Psoas muscle (tissue), 8 donors: ENCODE measurements at places on chromosomes 12 and 14. TPM values are rescaled to one million over a fixed set of nuclear protein-coding genes. Genes with fewer than 3 reads are reported as not detected.

GRCh38 chr14:88195676-88196075 is 127.4 kb downstream of the KCNK10 start:
- H3K4me3 ChIP-seq, result no peak overlapping the region
- no peak for DNase-seq
- H3K4me1 ChIP-seq, result no peaks in the 10 kb centered on the region
- H3K27ac ChIP-seq, result no peak overlapping the region

- H3K4me3 ChIP-seq, result no peak overlapping the region
- H3K36me3 ChIP-seq, result peaks cover 12% of the 10 kb centered on the region
- no peak overlapping the region for H3K27ac ChIP-seq
- no peak for DNase-seq
- H3K4me1 ChIP-seq, result peaks cover 19% of the 10 kb centered on the region
These were observed 86.0 kb downstream of the SETD3 start for GRCh38 chr14:99394602-99395156.

GRCh38 chr12:122937622-122938091 is 28.6 kb downstream of the ABCB9 start:
- no peaks in the 10 kb centered on the region for H3K27me3 ChIP-seq
- peaks cover 13% of the 10 kb centered on the region for H3K4me1 ChIP-seq
- H3K4me3 ChIP-seq, result no peak overlapping the region
- peak overlapping the region; percentile 68 for H3K27ac ChIP-seq
- no peak for DNase-seq

- H3K27ac ChIP-seq, result no peak overlapping the region
- H3K4me1 ChIP-seq, result no peaks in the 10 kb centered on the region
- DNase-seq, result no peak
- H3K36me3 ChIP-seq, result peaks cover 5% of the 10 kb centered on the region
These were observed 42.6 kb downstream of the GPATCH2L start for GRCh38 chr14:76194327-76194726.

- H3K36me3 ChIP-seq, result no peaks in the 10 kb centered on the region
- no peak overlapping the region for H3K27ac ChIP-seq
- no peak for DNase-seq
These were observed 192.6 kb upstream of the BCL2L14 start for GRCh38 chr12:11877869-11878780.

GRCh38 chr12:122403115-122403770 is 19.2 kb downstream of the CLIP1 start:
- no peak for DNase-seq
- peaks cover 74% of the 10 kb centered on the region for H3K4me1 ChIP-seq
- H3K36me3 ChIP-seq, result no peaks in the 10 kb centered on the region
- no peaks in the 10 kb centered on the region for H3K27me3 ChIP-seq
- H3K4me3 ChIP-seq, result no peak overlapping the region
- peak overlapping the region; percentile 94 for H3K27ac ChIP-seq

DNA sequence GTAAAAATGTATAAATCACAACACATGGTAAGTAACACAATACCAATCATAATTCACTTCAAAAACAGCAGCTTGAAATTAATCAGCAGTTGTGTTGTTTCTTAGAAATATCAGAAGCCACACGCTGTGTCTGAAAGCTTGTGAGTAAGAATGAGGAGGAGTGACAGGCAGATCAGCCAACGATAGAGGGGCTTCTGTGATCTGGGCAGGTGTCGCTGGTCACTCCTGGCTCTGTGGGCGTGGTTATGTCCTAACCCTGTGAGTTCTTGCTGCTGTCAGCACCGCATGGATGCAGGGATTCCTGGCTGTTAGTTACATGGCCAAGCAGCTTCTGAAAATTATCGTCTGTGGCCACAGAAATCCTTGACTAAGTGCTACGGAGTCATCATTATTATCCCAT is 123.4 kb downstream of the SLC25A47 start:
- H3K27me3 ChIP-seq, result no peaks in the 10 kb centered on the region
- no peaks in the 10 kb centered on the region for H3K36me3 ChIP-seq
- H3K4me3 ChIP-seq, result no peak overlapping the region
- H3K4me1 ChIP-seq, result no peaks in the 10 kb centered on the region

DNA sequence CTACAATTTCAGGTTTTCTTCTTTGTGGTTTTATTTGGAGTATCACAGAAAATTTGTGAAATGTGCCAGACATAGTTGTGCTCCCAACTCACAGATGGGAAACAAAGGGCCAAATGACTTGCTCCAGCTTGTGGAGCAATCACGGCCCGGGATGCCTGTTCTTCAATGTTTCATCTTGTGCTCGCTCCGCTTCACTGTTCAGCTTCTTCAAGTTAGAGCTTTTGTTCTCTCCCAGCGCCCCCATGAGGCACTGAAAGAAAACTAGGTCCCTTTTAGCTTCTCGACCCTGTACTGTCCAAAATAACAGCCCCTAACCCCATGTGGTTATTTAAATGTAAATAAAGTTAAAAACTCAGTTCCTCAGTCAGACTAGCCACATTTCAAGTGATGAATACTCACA is 187.9 kb upstream of the STXBP6 start:
- no peak overlapping the region for H3K27ac ChIP-seq
- no peaks in the 10 kb centered on the region for H3K36me3 ChIP-seq
- no peaks in the 10 kb centered on the region for H3K27me3 ChIP-seq
- no peak overlapping the region for H3K4me3 ChIP-seq
- no peaks in the 10 kb centered on the region for H3K4me1 ChIP-seq
- no peak for DNase-seq

KCNH3 gene
- total RNA-seq, result not detected

SART3 gene
- 22.3 TPM for total RNA-seq

ITGA7 gene
- 297 TPM for total RNA-seq
